GDM1 (cell line): ENCODE measurements at places on chromosomes 16 and 17.
A peak's percentile ranks its signal among the peaks of the same experiment; 100 is the strongest.

DNA sequence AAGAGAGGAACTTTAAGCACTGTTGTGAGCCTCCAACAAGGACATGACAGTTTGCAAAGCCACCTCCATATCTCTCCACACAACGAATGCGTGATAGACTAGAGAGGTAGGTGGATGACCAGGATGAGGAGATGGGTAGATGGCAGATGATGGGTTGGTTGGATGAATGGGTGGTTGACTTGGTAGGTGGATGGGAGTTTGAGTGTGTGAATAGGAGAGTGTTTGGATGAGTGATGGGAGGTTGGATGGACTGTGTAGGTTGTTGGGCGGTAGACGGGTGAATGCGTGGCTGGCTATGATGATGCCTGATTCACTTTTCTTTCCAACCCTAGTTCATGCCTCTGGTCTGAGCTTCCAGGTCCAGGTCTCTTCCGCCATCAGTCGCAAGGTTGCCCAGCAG is 4.1 kb downstream of the CDH16 start:
- DNase-seq, result no peak

GRCh38 chr17:45218895-45219661 is 2.6 kb upstream of the FMNL1 start:
- DNase-seq, result peak; percentile 50

DNA sequence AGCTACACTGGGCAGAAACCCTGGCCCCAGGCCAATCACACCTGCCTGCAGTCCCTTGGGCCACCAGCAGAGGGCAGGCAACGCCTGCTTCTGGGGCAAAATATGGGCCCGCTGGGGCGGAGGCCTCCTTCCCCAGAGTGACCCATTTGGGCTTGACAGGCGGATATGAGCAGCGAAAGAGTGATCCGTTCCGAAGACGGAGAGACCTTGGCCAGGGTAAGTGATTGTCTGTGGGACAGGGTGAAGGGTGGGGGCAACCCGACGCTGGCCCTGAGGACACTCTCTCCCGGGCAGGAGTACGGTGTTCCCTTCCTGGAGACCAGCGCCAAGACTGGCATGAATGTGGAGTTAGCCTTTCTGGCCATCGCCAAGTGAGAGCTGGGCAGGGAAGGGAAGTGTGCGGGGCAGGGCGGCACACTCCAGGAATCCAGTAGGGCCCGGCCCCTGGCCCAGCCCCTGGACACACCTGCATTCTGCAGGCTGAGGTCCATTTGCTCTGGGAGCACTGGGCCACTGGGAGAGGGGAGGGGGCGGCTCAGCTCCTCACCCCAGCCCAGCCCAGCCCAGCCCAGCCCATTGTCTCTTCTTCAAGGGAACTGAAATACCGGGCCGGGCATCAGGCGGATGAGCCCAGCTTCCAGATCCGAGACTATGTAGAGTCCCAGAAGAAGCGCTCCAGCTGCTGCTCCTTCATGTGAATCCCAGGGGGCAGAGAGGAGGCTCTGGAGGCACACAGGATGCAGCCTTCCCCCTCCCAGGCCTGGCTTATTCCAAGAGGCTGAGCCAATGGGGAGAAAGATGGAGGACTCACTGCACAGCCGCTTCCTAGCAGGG is 3.5 kb upstream of the NHERF1 start:
- DNase-seq, result peak; percentile 49

DNA sequence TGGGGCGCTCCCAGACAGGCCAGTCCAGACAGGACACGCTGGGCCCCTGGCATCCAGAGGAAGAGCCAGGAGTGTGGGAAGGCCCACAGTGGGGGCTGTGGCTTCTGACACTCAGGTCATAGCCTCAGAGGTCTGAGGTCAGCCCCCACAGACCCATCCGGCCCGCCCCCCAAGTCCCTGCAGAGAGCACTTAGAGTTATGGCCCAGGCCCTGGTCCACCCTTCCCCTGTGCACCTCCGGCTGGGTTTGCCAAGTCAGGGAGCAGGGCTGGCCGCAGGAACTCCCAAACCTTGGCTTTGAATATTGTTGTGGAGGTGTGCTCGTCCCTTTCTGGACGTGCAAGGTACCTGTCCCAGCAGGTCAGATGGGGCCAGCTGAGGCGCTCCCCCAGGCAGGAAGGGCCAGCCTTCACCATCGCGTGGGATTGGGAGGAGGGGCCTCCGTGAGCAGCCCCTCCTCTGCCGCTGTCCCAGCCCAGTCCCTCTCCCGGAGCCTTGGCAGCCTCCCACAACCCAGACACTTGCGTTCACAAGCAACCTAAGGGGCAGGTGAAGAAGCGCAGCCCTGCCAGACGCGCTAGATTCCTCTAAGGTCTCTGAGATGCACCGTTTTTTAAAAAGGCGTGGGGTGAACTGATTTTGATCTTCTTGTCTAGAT is 74.6 kb downstream of the SOCS1 start:
- DNase-seq, result no peak

DNA sequence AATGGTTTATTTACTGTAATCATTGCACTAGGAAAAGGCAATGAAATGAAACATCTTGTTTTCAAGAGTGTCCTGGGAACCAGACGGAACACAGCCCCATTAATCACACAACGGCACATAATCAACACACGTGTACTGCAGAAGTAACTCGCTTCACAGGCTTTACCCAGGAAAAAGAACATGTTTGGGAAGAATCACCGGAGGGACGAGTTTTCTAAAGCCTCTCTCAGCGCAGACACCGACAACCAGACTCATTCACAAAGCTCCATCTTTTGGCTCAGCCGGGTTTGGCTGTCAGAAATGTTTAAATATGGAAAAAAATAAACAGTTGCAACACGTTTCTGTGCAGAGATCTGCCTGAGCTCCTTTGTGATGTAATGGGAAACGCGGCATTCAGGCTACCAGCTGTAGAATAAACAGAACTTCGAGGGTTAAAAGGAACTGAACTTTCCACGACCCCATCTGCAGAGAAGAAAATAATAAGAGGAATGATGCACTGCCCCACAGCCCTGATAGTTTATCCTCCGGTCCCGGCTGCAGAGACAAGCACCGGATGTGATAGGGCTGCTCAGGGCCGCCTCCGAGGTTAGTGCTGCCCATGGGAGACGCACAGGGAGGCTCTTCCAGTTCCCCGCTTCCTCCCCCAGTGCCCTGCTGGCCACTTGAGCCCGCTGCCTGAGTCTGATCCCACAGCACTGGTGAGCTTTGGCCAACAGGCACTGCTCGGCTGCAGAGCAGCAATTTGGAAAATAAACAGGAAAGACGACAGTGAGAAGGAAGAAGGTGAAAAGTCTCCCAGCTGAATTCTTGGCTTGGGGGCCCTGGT is 119.8 kb downstream of the HIC1 start:
- no peak for DNase-seq

GRCh38 chr16:81679721-81680430 is 99.2 kb upstream of the PLCG2 start:
- no peak for DNase-seq

DNA sequence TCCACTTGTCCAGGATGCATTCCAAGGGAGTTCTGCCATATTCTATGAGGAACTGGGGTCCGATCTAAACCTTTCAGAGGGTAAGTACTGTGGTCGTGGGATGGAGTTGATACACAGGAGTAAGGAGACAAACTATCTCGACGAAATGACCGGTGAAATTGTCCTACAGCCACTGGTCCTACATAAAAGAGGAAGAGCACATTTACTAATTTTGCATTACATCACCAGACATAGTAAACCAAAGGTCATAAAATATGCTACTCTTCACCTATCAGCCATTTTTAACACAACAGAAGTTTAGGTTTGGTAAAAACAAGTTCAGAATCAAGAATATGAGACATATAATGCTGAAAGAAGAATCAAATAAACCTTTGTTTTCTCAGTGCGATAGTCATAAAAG is 8.1 kb downstream of the HSF5 start:
- DNase-seq, result no peak

DNA sequence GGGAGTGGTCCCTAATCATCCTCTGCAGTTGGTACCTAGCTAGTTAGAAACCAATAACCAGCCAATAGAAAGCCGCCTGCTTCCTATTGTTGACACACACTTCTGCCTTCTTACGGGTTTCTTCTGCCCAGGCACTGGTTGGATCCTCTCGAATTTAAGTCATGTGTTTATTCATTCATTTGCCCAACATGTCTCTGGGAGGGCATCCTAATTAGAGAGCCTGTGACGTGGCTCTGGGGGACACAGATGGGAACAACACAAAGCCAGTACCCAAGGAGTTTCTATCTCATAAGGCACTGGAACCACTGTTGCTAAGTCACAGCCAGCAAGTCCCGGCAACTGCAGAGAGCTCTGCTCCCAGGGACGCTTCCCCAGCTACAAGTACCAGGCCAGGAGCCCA is 300.7 kb upstream of the TNRC6C start:
- no peak for DNase-seq

DNA sequence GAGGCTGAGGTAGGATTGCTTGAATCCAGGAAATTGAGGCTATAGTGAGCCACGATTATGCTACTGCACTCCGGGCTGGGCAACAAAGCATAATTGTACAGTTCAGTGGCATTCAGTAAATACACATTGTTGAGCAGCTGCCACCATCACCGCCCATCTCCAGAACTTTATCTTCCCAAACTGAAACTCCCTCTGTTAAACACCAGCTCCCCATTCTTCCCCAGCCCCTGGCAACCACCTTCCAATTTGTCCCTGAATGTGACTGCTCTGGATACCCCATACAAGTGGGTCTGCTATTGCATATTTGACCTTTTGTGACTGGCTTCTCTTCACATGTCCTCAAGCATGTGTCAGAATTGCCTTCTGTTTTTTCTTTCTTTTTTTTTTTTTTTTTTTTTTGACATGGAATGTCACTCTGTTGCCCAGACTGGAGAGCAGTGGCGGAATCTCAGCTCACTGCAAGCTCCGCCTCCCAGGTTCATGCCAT is 2.9 kb downstream of the RPL38 start:
- no peak for DNase-seq

- DNase-seq, result no peak
Observed at GRCh38 chr16:69610356-69610755, 44.6 kb downstream of the NFAT5 start.

- DNase-seq, result no peak
Observed at GRCh38 chr17:80414508-80414802, 512 bp upstream of the ENDOV start.

GRCh38 chr16:55944377-55944802 is 69.2 kb upstream of the CES5A start:
- DNase-seq, result no peak

DNA sequence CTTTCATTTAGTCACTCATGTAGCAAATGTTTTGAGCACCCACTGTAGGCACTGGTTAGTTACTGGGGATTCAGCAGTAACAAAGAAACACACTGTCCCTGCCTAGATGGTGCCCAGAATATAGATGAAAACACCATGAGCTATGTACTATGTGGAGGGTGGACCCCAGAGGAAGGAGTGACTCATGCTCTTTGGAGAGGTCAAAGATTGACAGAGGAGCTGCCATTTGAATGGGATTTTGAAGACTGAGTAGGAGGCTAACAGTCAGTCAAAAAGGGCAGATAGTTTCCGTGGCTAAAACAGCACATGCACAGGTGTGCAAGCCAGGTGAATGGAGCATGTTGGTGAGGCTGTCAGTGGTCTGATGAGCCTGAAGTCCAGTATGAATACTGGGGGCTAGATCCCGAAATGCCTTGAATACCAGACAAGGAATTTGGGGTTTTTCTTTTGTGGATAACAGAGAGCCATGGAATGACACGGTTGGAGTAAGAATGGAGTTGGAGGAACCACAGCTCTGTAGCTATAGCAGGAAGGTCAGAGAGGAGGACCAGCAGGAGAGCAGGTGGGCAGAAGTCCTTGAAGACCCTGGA is 6.1 kb downstream of the IL21R start:
- DNase-seq, result no peak
